CMK (cell line): ENCODE measurements at places on chromosomes 7 and 10.

DNA sequence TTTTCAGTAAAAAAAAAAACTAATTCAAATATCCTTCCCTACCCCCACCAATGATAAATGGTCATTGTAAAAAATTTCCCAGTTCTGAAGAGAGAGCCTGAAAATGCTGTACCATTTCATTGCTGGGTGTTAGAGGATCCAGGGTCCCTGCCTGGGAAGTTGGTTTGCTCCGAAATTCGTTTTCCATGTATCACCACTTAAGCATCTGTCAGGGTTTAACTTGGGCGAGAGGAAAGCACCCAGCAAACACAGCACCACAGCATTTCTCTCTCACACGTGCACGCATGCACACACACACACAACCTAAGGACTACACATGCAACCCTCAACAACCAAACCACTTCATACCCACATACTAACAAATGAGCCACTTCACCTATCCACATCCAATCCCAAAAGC, 42.1 kb upstream of the EMX2 start:
- DNase-seq = no peak

GRCh38 chr7:105337529-105337928, 51.2 kb downstream of the SRPK2 start:
- no peak for DNase-seq

DNA sequence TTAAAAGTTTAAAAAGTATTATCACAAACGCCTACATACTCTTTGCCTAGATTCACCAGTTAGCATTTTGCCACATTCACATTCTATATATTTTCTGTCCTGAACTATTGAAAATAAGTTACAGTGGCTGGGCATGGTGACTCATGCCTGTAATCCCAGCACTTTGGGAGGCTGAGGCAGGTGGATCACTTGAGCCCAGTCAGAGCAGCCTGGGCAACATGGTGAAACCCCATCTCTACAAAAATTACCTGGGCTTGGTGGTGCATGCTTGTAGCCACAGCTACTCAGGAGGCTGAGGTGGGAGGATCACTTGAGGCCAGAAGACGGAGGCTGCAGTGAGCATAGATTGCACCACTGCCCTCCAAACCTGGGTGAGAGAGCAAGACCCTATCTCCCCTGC, 5.3 kb downstream of the ARPC1A start:
- DNase-seq = no peak

DNA sequence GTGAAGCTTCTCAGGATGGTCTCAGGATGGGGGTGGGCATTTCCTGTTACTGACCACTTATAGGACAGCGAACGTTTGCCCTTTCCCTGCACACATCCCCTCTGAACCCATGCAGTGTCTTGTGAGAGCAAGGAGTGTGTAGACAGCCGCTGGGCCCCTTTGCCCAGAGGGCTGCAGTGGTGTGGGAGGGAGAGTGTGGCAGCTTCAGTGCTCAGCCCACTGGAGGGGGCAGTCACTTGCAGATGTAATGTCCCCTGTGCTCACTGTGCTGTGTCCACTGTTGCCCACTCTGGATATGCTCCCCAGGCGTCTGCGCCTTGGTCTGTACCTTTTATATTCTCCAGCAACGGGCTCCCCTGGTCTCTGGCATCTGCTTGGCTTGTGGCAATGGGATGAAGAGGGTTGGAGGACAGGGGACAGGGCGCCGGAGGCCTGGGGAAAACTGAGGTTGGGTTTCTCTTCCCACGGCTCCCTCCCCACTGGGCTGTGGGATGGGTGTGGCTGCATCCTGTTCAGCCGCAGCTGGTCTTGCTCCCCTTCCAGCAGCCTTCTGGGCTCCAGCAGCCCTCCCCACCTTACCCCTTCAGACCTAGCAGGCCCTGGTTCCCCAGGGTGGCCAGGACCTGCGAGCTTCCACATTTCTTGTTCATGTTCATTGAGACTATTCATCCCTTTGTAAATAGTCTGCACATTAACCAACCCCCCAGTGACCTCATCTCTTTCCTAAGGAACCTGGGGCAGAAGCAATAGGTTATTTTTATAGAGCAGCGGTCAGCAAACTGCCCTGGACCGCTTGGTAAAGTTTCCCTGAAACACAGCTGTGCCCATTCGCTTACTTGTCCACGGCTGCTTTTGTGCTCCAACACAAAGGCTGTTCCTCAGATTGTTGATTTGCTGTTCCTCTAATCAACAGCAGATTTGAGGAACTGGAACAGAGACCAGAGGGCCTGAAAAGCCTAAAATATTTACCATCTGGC, 6.1 kb downstream of the ZNF789 start:
- no peak for DNase-seq

GRCh38 chr7:21507627-21508343, 35.1 kb upstream of the DNAH11 start:
- DNase-seq = no peak

- no peak for DNase-seq
Observed at GRCh38 chr10:100528921-100529474, 673 bp downstream of the NDUFB8 start.

DNA sequence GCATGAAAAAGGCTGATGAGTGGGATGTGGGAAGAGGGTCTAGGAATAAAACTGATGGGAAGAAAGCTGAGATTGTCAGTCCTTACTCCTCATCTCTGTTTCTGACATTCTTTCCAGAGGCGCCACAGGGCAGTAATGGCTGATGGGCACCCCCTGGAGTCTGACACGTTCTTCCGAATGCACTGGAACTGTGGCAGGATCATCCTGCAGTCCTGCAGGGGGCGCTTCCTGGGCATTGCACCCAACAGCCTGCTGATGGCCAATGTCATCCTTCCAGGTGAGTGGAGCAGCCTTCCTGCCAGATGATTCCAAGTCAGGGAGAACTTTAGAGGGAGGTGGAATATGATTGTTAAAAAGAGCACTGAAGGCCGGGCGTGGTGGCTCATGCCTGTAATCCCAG, 4.8 kb downstream of the FSCN3 start:
- DNase-seq = no peak

- peak; percentile 24 for DNase-seq
Observed at GRCh38 chr10:70461397-70462348, 16.9 kb upstream of the PALD1 start.

GRCh38 chr10:121680879-121681655, 82.8 kb upstream of the FGFR2 start:
- DNase-seq = no peak

- peak; percentile 89 for DNase-seq
Observed at GRCh38 chr7:100888988-100889750, at the start of gene UFSP1. Gene UFSP1 (minus strand): TSS chr7:100889715. CDS start chr7:100889271, 444 bp downstream.

DNA sequence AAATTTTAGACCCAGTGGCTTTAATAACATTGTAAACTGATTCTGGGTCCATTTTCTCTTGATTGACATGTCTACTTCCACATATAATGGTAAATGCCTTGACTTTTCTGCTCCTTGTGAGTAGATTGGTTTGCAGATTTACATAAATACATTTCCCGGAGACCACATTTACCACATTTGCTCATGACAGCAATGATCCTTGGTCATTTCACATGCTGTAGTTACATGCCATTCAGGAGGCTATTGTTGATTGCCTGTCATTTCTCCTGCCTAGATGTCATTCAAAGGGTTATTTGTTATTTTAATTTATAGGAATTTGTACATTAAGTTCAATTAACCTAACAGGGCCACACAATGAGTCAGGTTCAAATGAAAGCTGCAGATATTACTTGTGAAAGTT, 280.5 kb downstream of the CNTNAP2 start:
- no peak for DNase-seq

DNA sequence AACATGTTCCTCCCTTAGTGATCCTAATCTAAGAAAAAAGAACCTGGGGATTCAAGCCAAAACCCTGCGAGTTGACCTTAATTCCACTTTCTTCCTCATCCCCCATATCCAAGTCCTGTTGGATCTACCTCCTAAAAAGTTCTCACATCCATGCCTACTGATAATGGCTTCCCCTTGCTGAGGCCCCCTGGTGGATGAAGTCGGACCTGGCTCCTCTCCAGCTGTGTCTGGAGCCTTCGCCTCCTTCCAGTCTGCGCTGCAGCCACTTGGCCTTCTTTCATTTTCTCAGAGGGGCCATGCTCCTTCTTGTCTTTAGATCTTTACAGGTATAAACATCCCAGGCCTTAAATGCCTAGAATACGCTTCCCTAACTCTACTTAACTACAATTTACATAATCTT, 8.1 kb downstream of the PDE1C start:
- no peak for DNase-seq

GRCh38 chr10:43802988-43803696, 154.5 kb upstream of the ZNF32 start:
- no peak for DNase-seq

DNA sequence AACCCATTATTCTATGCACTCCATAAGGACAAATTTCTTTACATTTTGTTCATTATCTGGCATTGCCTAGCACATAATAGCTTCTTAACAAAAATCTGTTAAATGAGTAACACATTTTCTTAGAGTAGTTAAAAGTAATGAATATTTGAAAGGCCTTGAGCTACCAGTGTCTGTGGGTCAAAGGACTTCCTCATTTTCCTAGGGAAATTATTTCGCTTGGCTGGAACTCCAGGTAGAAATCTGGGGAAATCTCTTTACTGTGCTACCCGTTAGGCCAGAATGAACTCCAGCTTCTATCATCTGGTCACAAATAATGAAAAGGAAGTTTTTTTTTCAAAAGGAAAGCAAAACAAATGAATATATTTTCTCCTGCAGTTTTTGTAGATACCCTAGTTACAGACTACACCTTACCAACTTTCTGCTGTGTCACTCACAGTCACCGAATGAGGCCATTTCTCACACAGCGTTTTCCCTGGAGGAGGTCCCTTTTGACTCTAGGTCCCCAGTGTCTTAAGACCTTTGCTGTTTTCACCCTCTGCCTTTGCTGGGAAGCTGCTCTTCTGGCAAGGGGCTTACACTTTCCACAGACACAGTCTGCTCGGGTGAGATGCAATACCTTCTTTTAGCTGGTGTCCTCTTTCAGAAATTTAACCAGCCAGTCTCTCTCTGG, 1.6 kb downstream of the SAMD9L start:
- no peak for DNase-seq

DNA sequence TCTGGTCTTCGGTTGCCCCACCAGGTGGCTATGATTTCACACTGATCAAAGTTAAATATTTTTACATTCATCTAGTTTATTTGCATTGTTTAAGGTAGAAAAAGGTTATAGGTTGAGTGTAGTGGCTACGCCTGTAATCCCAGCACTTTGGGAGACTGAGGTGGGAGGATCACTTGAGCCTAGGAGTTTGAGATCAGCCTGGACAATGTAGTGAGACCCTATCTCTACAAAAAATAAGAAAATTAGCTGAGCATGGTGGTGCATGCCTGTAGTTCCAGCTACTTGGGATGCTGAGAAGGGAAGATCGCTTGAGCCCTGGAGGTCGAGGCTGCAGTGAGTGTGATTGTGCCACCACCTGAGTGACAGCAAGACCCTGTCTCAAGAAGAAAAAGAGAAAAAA, 3.8 kb downstream of the CCM2 start:
- DNase-seq = no peak

DNA sequence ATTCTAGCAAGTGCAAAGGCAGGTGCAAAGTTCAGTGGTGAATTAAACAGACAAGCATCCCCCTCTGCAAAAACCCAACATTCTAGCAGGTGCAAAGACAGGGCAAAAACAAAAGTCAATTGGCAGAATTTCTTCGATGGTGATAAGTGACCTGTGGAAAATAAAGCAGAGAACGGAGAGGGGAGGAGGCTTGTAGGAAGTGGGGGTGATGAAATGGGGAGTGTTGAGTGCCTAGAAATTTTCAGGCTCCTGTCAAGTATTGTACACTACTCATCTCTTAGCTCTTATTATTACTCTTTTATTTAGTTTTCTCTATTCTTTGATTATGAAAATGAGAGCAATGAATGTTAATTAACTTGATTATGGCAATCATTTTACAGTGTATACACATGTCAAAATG, 2.4 kb upstream of the CD36 start:
- no peak for DNase-seq

GRCh38 chr10:80500572-80501380, 36.9 kb upstream of the SH2D4B start:
- no peak for DNase-seq

DNA sequence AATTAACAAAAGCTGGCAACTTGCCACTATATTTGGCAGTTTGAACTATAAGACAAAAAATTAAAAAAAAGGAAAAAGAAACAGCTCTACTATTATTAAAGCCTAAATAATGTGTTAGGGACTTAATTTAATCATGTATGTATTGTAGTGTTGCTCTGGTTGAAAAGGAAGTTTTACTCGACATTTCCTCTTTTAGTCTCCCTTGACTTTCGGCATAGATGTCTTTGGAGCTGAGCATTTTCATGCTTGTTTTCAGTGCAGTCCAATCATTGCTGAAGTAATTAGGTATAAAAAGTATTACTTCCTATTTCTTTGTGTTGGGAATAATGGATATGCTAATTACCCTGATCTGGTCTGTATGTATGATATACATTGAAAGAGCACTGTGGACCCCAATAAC, 216.8 kb upstream of the KLF6 start:
- no peak for DNase-seq

GRCh38 chr7:18241543-18242231, 214.0 kb upstream of the PRPS1L1 start:
- DNase-seq = no peak

DNA sequence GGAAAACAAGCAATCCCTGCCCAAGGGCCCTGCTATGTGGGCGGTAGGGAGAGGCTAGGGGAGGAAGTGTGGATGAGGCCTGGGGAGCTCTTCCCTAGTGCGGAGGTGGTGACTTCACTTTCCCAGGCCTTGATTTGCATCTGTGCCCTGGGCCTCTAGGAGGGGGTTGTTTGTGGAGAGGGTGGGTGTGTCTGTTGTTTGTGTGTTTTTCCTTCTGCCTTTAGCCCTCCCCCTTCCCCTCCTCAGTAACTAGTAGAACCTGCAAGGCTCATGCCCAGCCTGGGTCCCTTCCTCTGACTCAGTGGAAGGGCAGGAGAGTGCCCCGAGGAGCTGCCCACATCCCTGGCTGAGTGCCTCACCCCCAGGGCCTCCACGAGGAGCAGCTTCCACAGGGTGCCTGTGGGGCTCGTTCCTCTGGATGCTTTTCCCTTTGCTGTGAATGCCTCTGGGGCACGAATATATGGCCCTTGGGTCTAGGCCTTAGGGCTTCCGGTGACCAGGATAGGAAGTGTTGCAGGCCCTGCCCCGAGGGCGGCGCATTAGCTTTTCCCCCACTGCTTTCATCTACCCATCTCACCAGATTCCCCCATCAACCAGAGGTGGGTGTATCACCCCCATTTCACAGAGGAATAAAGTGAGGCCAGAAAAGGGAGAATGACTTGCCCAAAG, 89.4 kb upstream of the DUSP5 start:
- DNase-seq = no peak

GRCh38 chr10:12465385-12466136, 116.2 kb downstream of the CAMK1D start:
- no peak for DNase-seq

GRCh38 chr7:47366211-47366610, 215.7 kb downstream of the TNS3 start:
- no peak for DNase-seq

- no peak for DNase-seq
Observed at GRCh38 chr10:47354165-47354564, 6.0 kb downstream of the RBP3 start.

DNA sequence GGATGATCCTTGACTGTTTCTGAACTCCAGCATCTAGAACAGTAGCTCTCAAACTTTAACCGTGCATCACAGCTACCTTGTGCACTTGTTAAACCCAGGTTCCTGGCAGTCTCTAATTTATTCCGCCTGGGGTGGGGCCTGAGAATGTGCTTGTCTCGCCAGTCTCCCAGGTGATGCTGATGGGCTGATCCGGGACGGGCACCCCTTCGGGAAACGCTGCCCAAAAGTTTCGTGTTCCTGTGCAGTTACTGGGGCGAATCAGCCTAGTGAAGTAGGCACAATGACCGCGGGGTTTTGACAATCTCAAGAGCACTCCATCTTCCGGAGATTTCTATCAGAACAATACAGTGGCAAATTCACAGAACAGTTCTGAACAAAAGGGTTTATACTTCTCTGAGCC, 29.9 kb downstream of the ADCYAP1R1 start:
- DNase-seq = no peak
